Type B pancreatic cell (in vitro differentiated cells): ENCODE measurements at places on chromosomes 4 and X.

GRCh38 chrX:149205081-149205480 lies 300.0 kb downstream of the IDS start:
- no peak for DNase-seq

DNA sequence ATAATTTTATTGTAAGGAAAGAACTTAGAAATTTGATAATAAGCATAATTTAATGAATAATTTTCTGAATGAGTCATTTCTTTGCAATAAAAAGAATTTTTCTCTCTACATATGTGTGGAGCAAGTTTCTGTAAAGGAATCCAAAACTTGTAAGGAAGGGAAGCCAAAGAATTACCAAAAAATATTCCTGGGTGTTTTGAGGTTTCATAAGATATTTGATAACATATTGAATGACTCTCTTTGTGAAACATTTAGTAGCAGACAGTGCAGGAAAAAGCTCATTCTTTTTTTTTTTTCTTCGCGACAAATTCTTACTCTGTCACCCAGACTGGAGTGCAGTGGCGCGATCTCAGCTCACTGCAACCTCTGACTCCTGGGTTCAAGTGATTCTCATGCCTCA lies 469.0 kb upstream of the MAGEB2 start:
- DNase-seq = no peak

- no peak for DNase-seq
Measured at GRCh38 chr4:93947286-93947685, 118.7 kb downstream of the ATOH1 start.

DNA sequence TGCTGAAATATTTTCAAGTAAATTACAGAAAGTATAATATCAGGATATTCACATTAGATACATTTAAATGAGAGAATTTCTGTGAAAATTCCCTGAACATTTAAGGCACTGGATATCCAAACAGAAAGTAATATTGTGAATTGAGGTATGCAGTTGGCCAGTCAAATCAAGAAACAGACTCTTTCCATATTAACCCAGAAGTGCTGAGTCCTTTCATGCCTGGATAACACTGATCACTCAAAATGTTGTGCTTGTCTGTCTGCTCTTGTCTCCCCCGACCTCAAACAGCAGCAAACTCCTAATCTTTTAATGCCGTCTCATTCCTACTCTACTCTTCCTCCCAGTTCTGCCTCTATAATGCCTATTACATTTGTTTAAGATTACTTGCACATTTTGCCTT lies 51.2 kb downstream of the TBC1D9 start:
- DNase-seq = no peak

DNA sequence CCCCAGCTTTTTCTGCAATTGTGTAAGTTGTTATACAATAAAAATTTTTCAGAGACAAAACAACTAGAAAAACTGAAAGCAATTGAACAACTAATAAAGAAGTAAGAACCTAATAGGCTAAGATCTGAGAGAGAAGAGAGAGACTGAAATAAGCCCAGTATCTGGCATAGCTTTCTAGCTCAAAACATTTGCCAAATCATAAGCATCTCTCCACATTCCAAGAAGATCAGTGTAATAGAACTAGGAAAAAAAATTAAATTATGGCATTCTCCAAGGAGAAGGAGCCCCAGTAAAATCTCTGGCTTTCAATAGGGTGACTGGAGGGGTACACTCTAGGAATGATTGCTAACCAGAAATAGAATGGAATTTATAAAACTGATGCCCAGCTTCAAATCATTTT lies 19.0 kb upstream of the PPP3CA start:
- no peak for DNase-seq

DNA sequence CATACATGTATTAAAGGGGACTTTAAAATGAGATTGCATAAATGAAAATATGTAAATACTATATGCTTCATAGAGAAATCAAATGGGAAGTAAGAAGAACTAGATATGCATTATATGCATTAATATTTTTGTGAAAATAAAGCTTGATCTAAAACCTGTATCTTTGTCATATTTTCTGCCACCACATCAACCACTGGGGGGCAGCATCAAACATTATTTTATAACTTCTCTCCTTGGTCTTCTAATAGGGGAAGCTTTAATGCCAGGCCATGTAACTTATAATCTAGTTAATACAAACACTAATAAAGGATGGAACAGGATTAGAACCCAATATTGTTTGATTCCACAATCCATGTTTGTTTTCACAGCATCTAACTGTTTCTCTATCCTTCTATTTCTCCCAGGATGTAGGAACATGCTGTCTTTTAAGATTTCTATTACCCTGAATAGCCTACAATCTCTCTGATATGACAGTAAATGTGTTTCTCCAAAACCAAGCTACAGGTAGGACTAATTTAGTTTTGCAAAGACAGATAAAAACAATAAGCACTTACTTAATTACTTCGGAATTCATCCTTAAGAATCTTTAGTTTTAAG lies 10.0 kb downstream of the QRFPR start:
- no peak for DNase-seq

DNA sequence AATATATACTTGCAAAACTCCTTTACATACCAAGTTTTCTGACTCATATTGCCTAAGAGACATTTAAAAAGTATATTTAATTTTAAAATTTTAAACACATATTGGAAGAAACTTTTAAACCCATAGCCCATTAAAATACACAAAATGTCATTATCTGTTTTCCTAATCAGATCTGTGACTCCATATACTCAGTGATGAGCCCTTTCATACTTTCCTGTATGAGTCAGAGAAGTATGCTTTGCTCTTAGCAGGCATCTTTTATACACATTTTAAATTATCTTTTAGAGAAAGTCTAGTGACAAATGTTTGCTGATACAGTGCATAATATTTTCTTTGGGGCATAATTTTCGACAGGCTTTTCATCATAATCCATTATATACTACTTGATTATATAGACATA lies 26.4 kb downstream of the SPIN3 start:
- no peak for DNase-seq

GRCh38 chrX:129188231-129188630 lies 335.1 kb downstream of the SMARCA1 start:
- no peak for DNase-seq

- DNase-seq = no peak
Measured at GRCh38 chr4:170853422-170854021, 763.8 kb upstream of the AADAT start.

- DNase-seq = no peak
Measured at GRCh38 chrX:53990171-53990570, 54.1 kb downstream of the PHF8 start.

- DNase-seq = no peak
Measured at GRCh38 chrX:17161991-17162390, 213.0 kb upstream of the NHS start.

GRCh38 chr4:154719087-154719486 lies 24.7 kb upstream of the LRAT start:
- DNase-seq = no peak

- DNase-seq = no peak
Measured at GRCh38 chr4:1368421-1369090, 21.5 kb downstream of the UVSSA start.

GRCh38 chr4:171891038-171891437 lies 77.8 kb downstream of the GALNTL6 start:
- no peak for DNase-seq

- DNase-seq = no peak
Measured at GRCh38 chr4:151153585-151153984, 54.2 kb downstream of the RPS3A start.

GRCh38 chr4:153507310-153508073 lies 41.3 kb downstream of the TMEM131L start:
- no peak for DNase-seq

GRCh38 chr4:119300101-119300978 lies 21.6 kb downstream of the FABP2 start:
- peak; percentile 94 for DNase-seq

- no peak for DNase-seq
Measured at GRCh38 chrX:105723966-105724735, 98.2 kb upstream of the NRK start.

DNA sequence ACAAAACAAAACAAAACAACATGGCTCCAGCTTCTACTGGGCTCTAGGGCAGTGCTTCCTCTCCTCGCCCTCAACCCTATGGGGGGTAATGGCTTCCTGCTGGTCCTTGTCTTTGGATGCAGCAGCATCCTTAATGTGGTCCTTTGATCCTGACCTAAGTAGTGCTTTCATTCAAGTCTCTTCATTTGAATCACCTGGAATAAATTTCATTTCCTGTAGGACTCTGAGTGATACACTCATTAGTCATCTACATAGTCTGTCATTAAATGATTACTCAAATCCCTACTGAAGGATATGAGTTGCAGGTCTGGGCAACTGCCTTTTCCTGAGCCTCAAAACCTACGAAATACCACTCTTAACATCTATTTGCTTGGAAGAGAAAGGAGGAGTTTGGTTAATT lies 54.5 kb downstream of the RHOH start:
- no peak for DNase-seq

- DNase-seq = no peak
Measured at GRCh38 chr4:111989817-111990216, 155.4 kb upstream of the FAM241A start.

GRCh38 chrX:108426262-108426661 lies 12.0 kb downstream of the COL4A6 start:
- DNase-seq = no peak

GRCh38 chr4:85725721-85726170 lies 250.8 kb downstream of the ARHGAP24 start:
- DNase-seq = no peak

DNA sequence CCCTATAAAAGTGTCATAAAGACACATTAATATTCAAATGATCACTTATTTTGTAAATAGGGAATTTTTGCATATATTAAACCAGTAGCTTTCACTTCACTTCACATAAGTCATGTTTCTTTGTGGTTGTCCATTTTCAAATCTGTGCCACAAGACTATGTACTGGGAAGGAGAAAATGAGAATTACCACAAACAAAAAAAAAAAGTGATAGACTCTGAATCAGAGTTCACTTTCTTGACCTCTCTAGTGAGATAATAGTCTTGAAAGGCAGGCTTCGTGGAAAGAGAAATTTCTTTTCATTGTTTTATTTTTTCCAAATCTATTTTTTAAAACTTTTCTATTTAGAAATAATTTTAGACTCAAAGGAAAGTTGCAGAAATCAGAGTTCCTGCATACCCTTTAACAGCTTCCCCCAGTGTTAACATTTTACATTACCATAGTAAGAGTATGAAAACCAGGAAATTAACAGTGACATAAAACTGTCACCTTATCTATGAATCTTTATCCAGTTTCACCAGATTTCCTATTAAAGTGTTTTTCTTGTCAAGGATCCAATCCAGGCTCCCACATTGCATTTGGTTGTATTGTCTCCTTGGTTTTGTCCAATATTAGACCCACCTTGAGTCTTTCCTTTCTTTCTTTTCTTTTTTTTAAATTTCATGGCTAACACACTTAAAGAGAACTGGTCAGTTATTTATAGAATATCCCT lies 215.4 kb upstream of the PGRMC2 start:
- no peak for DNase-seq

GRCh38 chr4:77354550-77354949 lies 197.5 kb downstream of the CCNG2 start:
- no peak for DNase-seq

DNA sequence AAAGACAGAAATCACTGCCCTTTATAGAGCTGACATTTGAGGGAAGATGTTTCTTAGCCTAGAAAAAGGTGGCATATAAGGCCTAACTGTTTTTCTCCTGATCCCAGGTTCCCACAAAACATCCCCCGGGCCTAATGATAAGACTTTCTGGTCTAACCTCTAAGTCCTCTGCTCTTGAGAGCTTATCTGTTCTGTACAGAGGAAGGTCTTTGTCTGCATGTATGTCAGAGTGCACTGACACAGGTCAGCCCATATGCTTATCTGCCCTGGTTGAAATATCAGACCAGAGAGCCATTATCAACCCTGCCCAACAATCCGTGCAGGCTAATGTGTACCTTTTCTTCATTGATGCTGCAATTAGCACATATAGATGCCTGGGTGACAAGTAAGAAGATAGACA lies 76.2 kb downstream of the ARHGEF9 start:
- DNase-seq = no peak

GRCh38 chr4:101086801-101087586 lies 260.3 kb downstream of the PPP3CA start:
- DNase-seq = no peak

DNA sequence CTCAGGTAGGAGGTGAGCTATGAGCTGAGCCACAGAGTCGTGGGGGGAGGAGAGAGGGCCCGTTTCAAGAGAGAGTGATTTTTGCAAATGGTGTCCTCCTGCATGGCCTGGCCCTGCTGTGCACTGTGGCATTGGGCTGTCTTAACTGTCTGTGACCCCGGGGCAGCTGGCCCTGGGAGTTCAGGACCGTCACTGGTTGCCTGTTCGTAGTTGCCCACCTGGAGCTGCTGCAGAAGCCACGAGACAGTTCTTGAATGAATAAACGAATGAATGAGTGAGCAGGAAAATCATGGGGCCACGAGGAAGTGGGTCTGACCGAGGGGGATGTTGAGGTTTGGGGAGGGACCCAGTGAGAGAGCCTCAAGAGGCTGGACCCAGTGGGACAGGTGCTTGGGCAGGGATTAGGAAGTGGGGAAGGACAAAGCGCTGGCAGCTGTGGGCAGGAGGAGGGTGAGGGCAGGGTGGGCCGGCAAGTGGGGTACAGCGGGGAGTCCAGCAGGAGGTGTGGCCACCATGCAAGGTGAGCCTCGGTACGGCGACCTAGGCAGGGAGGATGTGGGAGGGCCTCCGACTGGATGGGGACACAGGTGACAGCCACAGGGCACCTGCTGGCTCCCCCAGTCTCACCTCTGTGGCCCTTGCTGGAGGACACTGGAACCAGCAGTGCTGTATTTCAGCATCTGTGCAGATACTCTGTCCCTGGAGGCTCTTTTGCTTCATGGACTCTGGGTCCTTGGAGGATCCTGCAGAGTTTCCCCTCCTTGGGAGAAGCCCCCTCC lies 10.2 kb downstream of the RGS12 start:
- DNase-seq = peak; percentile 64
